ENCODE measurements at places on chromosomes 2 and 18.
A peak's percentile ranks its signal among the peaks of the same experiment; 100 is the strongest.

DNA sequence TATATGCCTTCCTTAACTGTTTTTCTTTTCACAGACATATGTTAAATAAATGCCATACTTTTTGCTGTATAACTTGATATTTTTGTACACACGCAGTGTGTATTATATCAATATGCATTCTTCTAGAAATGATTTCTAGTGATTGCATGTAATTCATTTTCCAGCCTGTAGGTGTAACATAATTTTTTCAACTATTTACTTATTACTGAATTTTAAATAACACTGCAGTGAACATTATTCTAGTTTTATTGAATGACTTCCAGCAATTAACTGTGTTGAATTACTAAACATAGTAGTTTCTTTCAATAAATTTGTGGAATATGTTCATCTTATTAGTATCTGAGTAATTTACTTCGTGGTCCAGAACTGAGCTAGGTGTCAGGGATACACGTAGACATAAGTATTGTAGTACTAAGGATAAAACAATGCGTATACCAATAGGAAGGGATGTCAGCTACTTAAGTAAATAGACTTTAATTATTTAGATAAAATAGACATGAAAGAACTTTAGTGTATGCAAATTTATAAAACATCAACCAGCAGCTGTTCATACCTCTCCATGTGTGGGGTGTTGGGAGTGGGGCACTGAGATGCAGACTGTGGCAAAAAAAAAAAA lies 28.0 kb downstream of the TANC1 start:
- peak overlapping the region; percentile 83 for H3K27ac ChIP-seq
- peaks cover 22% of the 10 kb centered on the region for H3K36me3 ChIP-seq
- DNase-seq: no peak
- H3K27me3 ChIP-seq: no peaks in the 10 kb centered on the region
- H3K4me3 ChIP-seq: no peak overlapping the region
- peaks cover 25% of the 10 kb centered on the region for H3K4me1 ChIP-seq

GRCh38 chr2:28219758-28220368 lies 172.8 kb upstream of the FOSL2 start:
- no peak overlapping the region for H3K4me3 ChIP-seq
- DNase-seq: no peak
- peak overlapping the region; percentile 23 for H3K27ac ChIP-seq
- peaks cover 15% of the 10 kb centered on the region for H3K4me1 ChIP-seq
- no peaks in the 10 kb centered on the region for H3K27me3 ChIP-seq
- H3K36me3 ChIP-seq: no peaks in the 10 kb centered on the region

DNA sequence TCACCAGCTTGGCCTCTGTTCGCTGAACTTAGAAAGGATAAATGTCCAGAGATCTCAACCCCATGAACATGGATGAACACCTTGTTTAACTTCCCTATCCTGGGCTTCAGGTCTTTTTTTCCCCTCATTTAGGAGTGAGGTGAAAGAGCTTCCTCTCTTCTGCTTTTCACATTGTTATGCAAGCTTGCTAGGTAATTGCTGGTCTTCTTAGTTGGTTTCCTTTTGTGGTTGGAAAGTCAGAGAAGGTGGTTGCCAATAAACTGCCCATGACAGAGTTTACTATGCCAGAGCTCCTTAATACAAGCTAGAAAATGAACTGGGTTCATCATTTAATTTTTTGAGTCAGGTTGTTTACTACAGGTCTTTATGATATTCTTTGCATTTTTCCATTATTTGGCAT lies 16.6 kb downstream of the SLC9A4 start:
- no peaks in the 10 kb centered on the region for H3K36me3 ChIP-seq
- no peak overlapping the region for H3K4me3 ChIP-seq
- no peak for DNase-seq
- H3K27ac ChIP-seq: no peak overlapping the region

DNA sequence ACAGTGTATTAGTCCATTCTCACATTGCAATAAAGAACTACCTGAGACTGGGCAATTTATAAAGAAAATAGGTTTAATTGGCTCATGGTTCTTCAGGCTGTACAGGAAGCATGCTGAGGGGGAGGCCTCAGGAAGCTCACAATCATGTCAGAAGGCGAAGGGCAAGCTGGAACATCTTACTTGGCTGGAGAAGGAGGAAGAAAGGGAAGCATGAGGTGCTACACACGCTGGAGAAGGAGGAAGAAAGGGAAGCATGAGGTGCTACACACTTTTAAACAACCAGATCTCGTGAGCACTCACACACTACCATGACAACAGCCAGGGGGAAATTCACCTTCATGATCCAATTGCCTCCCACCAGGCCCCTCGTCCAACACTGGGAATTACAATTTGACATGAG lies 95.3 kb upstream of the FAM110C start:
- no peaks in the 10 kb centered on the region for H3K27me3 ChIP-seq
- no peaks in the 10 kb centered on the region for H3K36me3 ChIP-seq
- no peak overlapping the region for H3K4me3 ChIP-seq
